ENCODE measurements at places on chromosomes 1 and 21.

- DNase-seq, result no peak
Observed at GRCh38 chr1:31370565-31370964, 2.3 kb downstream of the FABP3 start.

DNA sequence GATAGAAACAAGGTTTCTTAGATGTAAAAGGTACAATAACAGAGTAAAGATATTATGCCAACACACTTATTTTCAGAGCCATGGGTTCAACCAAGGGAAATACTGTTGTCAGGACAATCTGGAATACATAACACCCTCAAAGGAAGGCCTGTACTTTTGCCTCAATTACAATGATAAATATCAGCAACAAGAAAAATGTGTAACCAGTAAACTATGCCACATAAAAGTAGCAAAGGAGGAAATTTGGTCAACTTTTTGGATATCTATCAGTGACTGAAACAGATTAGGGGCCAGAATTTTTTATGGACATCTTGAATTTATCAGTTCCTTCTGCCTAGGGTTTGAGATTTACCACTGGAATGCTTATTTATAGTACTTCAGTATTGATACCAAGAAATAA lies 24.6 kb upstream of the RAP1GAP start:
- no peak for DNase-seq

- no peak for DNase-seq
Observed at GRCh38 chr1:29651684-29652665, 415.7 kb downstream of the PTPRU start.

DNA sequence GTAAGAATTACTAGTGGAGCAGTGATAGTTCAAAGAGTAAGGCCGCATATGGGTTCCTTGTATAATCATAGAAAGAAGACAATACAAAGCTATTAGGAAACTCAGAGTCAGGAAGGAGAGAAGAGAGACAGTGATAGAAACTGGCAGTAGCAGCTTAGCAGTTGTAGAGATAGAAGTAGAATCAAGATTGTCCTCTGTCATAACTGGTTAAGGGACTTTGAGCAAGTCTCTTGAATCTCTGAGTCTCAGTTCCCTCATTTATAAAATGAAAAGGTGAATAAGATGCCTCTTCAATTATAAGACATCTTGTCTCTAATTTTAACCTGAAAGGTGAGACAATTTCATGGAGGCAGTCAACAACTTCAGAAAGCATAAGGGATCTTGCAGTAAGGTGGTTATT lies 6.5 kb upstream of the RALGPS2 start:
- DNase-seq, result no peak

- DNase-seq, result no peak
Observed at GRCh38 chr21:41024746-41025254, 143.2 kb upstream of the BACE2 start.

- DNase-seq, result no peak
Observed at GRCh38 chr1:162215902-162216301, 146.4 kb downstream of the NOS1AP start.

- DNase-seq, result no peak
Observed at GRCh38 chr1:60402216-60402615, 328.6 kb upstream of the C1orf87 start.

- peak; percentile 98 for DNase-seq
Observed at GRCh38 chr1:3312898-3313575, 141.4 kb upstream of the ARHGEF16 start.

- DNase-seq, result no peak
Observed at GRCh38 chr1:172326136-172326535, 94.3 kb upstream of the C1orf105 start.

DNA sequence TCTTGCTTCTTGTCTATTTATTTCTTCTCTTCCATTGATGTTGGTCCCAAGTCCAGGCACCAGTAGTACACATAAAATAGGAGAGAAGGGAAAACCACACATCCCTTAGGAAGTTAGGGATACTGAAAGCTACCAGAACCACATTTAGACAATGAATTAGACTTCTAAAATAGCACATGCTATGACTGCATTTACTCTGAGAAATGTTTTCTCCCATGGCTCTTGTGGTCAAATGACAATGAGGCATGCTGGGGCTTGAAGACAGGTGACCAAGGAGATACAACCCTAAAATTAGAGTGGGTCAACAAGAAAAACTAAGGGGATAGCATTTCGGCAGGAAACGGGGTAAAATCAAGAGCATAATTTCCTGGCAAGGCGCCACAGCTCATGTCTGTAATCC lies 17.1 kb downstream of the MTOR start:
- no peak for DNase-seq

GRCh38 chr1:150150133-150151021 lies 661 bp downstream of the PLEKHO1 start:
- peak; percentile 47 for DNase-seq

DNA sequence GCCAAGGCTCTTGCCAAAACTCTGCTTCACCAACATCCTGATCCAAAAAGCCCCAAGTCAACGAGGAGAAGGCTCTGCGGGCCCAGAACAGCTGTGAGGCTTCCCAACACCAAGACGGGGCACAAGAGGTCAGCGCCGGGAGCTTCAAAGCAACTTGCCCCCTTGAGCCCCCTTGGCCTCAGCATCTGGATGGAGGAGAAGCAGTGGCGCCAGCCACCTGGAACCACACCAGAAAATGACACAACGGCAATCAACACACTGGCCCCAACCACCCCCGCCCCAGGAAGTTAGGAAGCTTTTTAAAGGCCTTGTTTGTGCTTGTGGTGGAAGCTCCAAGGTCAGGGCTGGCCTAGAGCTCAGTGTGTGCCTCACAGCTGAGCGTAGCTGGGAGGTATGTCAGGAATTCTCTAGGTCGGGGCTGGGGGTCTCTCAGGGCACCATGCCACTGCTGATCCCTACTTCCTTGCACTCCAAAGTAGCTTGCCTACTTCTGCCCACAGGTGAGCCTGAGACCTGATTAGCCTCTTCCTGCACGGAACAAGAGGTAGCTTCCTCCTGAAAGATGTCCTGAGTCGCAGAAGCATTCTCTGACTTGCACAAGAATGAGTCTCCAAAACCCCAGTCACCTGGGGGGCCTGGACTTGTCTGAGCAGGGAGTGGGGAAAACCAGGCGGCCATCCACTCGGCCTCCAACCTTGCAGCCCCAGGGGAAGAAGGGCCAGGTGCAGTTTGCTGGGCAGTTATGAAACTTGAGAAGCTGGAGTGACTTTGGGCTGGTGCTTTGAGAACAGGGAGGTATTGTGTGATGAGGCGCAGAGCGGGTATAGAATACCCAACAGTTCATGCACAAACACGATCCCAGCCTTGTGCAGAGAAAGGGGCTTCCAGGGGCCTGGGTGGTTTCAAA lies 9.7 kb upstream of the SRP9 start:
- DNase-seq, result peak; percentile 87

- no peak for DNase-seq
Observed at GRCh38 chr1:84930329-84930728, 37.3 kb upstream of the LPAR3 start.

- peak; percentile 38 for DNase-seq
Observed at GRCh38 chr1:115929881-115930280, 46.4 kb upstream of the SLC22A15 start.

GRCh38 chr1:179774000-179774399 lies 30.9 kb downstream of the FAM163A start:
- DNase-seq, result no peak

- DNase-seq, result no peak
Observed at GRCh38 chr21:37041706-37042271, 31.1 kb downstream of the PIGP start.

DNA sequence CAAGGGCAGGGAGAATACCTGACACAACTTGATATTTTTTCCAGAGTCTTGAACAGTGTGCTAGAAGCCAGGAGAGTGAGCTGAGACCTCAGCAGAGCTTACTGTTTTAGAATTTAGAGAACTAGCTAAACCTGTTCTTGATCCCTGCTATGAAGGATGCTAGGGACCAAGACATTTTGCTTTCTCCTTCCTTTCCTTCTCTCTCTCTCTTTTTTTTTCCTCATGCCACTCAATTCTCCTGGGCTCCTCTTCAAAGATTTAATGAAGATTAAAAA lies 99.0 kb downstream of the NGF start:
- DNase-seq, result no peak

- DNase-seq, result peak; percentile 52
Observed at GRCh38 chr1:230857822-230858221, 10.5 kb downstream of the C1orf198 start.

DNA sequence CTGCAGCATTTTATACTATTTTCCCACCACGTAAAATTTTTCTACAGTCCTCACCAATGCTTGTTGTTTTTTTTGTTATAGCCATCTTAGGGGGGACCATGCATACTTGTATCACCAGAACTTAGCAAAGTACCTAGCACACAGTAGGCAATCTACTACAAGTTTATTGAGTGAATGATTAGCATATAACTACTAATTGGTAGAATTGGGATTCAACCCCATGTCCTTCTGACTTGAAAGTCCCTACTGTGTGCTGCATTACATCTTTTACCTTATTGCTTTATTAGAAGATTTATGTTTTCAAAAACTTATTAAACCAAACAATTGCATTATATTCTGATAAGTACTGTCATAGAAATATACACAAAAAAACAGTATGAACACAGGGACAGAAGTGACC lies 92.1 kb downstream of the CEP350 start:
- DNase-seq, result no peak

GRCh38 chr1:196481616-196482015 lies 126.6 kb downstream of the KCNT2 start:
- DNase-seq, result no peak

DNA sequence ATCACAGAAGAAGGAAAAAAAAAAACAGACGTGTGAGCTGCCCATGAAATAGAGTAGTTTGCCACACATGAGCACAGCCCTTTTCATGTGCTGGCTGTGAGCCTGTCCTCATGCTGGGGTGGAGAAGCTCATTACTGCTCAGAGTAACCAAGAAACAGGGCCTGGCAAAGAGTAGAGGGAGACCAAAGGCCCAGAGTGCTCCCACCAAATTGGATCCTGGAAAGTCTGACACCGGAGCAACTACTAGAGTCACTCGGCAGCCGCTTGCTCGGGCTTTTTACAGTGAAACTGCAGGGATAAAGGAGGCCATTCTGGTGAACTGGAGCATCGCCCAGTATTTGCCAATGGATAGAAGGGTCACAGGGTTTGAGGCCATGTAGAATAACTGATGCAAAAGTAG lies 64.4 kb upstream of the BARHL2 start:
- no peak for DNase-seq

GRCh38 chr1:9125325-9125724 lies 3.6 kb downstream of the GPR157 start:
- DNase-seq, result no peak
